ENCODE measurements at places on chromosomes 12 and 14.

DNA sequence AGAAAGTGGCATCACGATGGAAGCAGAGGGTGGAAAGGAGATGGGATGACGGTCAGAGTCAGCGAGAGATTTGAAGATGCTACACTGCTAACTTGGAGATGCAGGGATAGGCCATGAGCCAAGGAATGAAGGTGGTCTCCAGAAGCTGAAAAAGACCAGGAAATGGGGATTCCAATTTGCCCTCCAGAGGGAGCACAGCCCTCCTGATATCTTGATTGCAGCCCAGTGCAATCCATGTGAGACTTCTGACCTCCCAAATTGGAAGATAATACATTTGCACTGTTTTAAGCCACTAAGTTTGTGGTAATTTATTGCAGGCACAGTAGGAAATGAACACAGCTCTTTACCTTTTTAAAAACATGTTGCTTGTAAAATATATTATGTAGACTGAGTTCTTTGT is 549.5 kb downstream of the VRK1 start:
- no peak for DNase-seq

DNA sequence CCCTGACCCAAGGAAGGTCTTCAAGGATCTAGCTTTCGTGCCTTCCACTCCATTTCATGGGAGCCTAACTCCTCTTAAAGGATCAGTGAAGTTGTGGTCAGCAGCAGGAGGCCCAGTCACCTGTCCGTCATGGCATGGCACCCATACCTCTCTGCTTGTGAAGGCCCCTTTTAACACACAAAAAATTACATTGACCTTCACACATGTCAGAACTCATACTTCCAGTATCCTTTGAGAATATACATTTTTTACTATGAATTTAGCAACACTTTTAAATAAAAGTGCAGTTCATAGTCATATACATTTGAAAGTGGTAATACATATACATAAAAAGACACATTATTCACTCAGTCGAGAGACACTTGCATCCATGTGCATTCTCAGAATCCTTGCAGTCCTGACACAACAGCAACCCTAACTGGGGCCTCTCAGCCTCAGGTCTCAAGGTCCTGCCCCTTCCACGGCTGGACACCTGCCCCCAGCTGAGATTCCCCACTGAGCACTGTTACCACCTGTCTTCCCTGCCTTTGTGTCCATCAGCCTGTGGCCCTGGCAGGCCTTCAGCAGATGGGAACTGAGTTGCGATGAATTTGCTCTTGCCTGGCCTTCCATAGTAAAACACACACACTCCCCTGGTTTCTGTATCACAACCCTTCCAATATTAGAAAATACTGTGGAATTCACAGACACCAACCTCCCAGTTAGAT is 3.7 kb upstream of the KRT3 start:
- DNase-seq, result no peak

- DNase-seq, result peak; percentile 71
Observed at GRCh38 chr14:61528591-61529021, 166.7 kb upstream of the HIF1A start.

- no peak for DNase-seq
Observed at GRCh38 chr12:124411953-124412645, 117.2 kb downstream of the RFLNA start.

DNA sequence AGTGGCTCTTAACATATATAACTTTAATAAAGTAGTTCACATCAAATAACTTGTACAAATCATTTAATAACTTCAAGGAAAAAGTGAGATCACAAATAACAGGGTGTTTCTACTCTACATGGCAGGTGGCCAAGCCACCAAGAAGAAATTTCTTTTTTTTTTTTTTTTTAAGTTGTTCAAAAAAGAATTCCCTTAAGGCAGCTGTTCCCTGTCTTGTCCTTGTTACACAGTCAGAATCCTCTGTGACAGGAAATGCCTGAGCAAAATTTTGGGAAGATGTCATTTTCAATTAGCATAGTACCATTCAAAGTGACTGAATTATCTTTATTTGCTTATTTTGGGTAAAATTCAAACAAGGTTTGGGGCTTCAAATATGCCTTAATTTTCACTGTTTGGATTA is 79.4 kb downstream of the LIN7A start:
- DNase-seq, result no peak

- no peak for DNase-seq
Observed at GRCh38 chr12:1642513-1642912, 13.5 kb downstream of the WNT5B start.

DNA sequence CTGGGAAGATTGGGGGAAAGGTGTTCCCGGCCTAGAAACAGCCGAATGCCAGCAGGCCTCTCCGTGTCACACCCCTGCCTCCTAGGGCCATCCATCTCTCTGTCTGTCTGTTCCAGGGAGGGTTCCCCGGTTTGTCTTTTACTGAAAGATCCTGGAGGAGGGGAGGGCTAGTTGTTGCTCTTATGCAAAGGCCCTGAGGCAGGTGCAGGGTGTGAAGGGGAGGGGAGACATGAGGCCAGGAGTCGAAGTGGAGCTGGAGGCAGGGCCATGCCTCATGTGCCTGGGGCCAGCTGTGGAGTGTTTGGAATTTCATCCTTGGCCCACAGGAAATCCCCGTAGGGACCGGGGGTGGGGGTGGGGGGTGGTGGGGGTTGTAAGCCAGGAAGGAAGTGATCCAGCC is 8.7 kb upstream of the RCOR1 start:
- no peak for DNase-seq
